ENCODE measurements at places on chromosomes 16 and 17.

- no peak for DNase-seq
Observed at GRCh38 chr16:1972490-1972877, 631 bp downstream of the TBL3 start.

DNA sequence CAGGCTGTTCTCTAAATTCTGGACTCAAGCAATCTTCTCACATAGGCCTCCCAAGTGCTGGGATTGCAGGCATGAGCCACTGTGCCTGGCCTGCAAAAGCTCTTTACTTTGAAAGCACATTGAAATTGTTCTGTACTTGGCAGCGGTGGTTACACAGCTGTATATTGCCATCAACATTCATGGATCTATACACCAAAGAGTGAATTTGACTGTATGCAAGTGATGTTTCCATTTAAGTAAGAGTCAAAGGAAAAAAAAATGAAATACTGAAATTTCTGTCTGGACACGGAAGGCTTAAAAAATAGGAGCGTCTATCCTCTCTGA is 450.6 kb upstream of the PSMD7 start:
- DNase-seq: no peak

GRCh38 chr17:75637551-75637950 is 4.3 kb downstream of the SMIM5 start:
- DNase-seq: no peak

DNA sequence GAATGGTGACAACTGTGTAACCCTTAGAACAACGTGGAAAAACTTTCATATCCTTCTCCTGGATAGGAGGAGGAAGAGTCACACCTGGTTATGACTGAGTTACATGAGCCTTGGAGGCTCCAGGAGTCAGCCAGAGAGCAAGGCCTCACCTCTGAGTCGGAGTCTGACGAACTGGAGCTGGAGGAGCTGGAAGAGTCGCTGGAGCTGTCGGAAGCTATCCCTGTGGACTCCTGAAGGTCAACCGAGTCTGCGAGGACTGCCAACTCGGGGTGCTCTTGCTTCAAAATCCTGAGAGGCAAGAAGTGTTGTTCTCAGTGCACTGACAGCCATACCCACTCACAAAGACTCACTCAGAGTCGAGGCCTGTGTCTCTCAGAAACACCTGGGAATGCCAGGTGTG is 6.2 kb downstream of the JMJD6 start:
- no peak for DNase-seq

Measured in hematopoietic multipotent progenitor cell (in vitro differentiated cells).